T-cell (primary cell): ENCODE measurements at places on chromosomes 6 and 20. TPM values are rescaled to one million over a fixed set of nuclear protein-coding genes. Genes with fewer than 3 reads are reported as not detected.

The TOX2 gene
- 0.38 TPM for total RNA-seq

DNA sequence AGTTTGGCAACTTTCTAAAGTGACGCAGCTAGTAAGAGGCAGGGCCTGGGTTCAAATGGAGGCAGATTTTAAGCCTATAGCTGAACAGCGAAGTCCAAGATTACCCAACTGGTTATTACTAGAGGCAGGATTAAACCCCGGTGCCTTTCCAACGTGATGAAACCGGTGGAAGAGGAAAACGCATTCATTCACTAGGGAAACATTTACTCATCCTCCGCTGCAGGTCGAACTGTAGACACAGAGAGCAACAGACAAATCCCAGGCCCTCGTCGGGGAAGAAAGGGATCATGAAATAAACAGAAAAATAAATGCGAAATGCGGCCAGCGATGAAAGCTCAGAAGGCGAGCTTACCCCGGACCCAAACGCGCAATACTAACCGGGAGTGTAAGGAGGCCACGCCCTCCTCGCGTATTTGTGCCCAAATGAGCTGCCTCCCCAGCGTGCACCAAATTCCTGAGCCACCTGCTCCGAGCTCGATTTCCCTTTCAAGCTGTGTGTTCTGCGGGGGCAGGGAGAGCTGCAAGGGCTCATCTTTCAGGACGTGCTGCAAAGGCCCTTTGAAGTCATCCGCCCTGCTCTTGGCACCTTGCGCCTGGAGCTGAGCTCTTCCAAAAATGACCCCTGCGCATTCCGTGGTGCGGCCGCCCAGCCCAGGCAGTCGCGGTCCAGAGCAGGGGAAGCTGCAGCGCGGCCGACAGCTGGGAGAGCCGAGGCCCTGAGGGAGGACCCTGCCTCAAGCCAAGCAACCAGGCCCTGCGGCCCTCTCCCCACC, 46.9 kb downstream of the PDYN start:
- H3K4me3 ChIP-seq, result no peak overlapping the region
- no peaks in the 10 kb centered on the region for H3K27me3 ChIP-seq
- no peaks in the 10 kb centered on the region for H3K36me3 ChIP-seq
- H3K4me1 ChIP-seq, result no peaks in the 10 kb centered on the region
- no peak overlapping the region for H3K27ac ChIP-seq

The HLA-F gene
- 748 TPM for total RNA-seq

- no peak for DNase-seq
- no peak overlapping the region for H3K27ac ChIP-seq
- H3K4me1 ChIP-seq, result no peaks in the 10 kb centered on the region
- no peak overlapping the region for H3K4me3 ChIP-seq
Observed at GRCh38 chr20:38152175-38152620, 12.9 kb downstream of the TGM2 start.

The E2F1 gene
- total RNA-seq, result 4.6 TPM

The TNFAIP3 gene
- 2,970 TPM for total RNA-seq

GRCh38 chr20:22836211-22836610, 198.9 kb upstream of the SSTR4 start:
- no peaks in the 10 kb centered on the region for H3K36me3 ChIP-seq
- no peaks in the 10 kb centered on the region for H3K27me3 ChIP-seq
- no peak overlapping the region for H3K4me3 ChIP-seq
- no peak for DNase-seq

The OPRM1 gene
- total RNA-seq, result not detected

DNA sequence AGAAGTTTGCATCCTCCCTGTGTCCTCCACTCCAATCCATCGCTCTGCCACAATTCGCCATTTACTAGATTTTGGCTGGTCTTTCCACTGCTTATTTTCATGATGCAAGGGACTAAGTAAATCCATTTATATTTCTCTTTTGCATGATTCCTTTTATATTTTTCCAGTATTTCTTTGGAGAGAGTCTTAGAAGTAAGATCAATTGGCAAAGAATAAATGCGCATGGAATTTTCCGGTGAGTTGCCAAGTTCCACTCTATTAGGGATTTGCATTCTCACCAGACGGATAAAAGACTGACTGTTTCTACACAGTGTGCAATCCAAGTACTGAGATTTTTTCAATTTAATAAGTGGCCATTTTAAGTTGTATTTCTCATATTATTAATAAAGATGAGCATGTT, 91.7 kb upstream of the PHACTR3 start:
- no peak for DNase-seq
- H3K36me3 ChIP-seq, result no peaks in the 10 kb centered on the region
- no peaks in the 10 kb centered on the region for H3K4me1 ChIP-seq
- H3K27ac ChIP-seq, result no peak overlapping the region
- peaks cover 29% of the 10 kb centered on the region for H3K27me3 ChIP-seq

The TFB1M gene
- total RNA-seq, result 30.3 TPM

DNA sequence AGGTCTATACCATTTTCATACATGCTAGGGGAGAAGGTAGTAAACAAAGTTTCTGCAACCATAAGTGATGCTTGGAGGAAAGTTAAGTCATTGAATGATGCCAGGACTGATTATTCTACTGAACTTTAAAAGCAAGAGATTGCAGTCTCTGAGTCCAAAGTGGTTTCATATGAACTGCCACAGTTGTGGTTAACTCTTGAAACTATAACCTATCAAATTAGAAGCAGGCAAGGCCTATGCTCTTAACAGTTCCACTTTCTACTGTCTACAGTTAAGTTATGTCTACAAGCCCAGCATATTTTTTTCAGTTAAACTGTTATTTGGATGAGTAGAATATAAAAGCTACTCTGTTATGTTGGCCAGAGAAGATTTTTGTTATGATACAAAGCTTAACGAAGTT, 326.5 kb upstream of the RUNX2 start:
- no peaks in the 10 kb centered on the region for H3K27me3 ChIP-seq
- H3K27ac ChIP-seq, result peak overlapping the region; percentile 51
- no peak overlapping the region for H3K4me3 ChIP-seq
- no peak for DNase-seq
- H3K4me1 ChIP-seq, result peaks cover 14% of the 10 kb centered on the region

- no peaks in the 10 kb centered on the region for H3K4me1 ChIP-seq
- H3K27ac ChIP-seq, result no peak overlapping the region
- H3K36me3 ChIP-seq, result no peaks in the 10 kb centered on the region
- no peak overlapping the region for H3K4me3 ChIP-seq
- no peak for DNase-seq
- no peaks in the 10 kb centered on the region for H3K27me3 ChIP-seq
Observed at GRCh38 chr6:29097803-29098202, 1.5 kb upstream of the OR2J1 start.

The PTP4A1 gene
- total RNA-seq, result 160 TPM

The BEND6 gene
- total RNA-seq, result not detected

DNA sequence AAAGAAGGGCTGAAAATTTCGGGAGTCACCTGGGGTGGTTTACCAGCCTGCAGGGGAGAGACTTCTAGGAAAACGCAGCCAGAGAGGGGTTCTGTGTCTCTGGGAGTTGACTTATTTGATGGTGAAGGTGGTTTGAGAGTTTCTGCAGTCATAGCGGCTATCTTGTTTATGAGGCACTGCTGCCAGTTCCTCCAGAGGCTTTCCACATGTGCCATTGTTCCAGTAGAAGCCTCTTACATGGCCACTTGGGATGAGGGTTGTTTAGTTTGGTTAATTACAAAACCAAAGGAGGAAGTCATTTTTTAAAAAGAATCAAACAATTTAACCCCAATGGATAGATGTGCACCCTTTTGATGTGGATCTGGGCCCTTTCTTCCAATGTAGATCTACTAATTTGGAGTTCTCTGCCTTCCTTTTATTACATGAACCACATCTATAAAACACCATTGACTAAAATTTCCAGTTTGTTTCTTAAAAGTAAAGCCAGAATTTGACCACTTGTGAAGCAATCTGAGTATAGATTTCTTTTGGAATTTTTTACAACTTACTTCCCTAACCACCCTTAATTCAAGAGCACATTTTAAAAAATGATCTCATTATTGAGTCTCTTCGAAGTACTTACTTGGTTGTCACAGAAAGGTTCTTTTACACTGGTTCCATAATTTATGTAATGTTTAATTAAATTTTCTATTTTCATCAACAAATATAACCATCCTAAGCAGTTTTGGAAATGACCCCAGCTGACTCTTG, 97.6 kb downstream of the TCP11 start:
- peaks cover 8% of the 10 kb centered on the region for H3K36me3 ChIP-seq
- H3K27ac ChIP-seq, result no peak overlapping the region
- no peak for DNase-seq
- H3K4me3 ChIP-seq, result no peak overlapping the region

DNA sequence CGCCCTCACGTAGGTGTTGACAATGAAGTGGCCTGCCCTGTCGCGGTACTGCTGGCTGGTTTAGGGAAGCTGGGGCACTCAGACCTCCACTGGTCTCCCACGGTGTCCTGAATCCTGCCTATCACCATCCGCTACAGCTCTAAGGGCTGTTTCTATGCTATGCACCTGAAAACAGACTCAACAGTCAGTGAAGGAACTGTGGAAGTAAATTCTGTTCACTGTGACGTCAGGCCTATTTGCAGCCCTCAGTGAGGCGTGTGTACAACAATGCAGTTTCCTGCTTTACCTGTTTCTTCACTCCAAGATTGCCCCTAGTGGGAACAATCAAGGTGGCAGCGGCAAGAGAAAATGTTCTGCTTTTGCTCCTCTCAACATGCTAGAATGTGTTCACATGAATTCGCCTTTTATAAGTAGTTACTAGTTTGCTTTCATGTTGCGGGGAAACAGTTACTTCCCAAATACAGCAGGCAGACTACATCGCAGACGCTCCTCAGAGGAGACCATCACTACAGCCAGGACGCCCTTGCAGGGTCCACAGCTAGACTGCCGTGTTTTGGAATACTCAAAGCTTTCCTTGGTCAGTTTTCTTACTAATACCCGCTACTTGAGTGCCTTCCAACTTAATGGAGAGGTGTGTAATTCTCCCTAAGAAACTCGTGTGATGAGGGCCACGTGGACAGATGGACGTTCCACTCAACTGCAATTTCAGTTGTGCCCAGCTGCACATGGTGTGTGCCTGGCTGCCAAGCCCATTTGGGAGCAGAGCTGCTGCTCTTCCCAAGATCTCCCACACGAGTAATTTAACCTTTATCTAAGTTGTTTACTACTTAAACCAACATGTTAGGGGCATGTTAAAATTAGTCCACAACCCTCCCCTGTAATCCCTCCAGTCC, 25.4 kb downstream of the DIDO1 start:
- H3K4me3 ChIP-seq, result no peak overlapping the region
- H3K27me3 ChIP-seq, result no peaks in the 10 kb centered on the region
- peaks cover 51% of the 10 kb centered on the region for H3K36me3 ChIP-seq

- no peaks in the 10 kb centered on the region for H3K36me3 ChIP-seq
- no peaks in the 10 kb centered on the region for H3K27me3 ChIP-seq
- H3K4me1 ChIP-seq, result no peaks in the 10 kb centered on the region
- no peak overlapping the region for H3K4me3 ChIP-seq
Observed at GRCh38 chr20:14599613-14600012, 262.2 kb upstream of the FLRT3 start.

DNA sequence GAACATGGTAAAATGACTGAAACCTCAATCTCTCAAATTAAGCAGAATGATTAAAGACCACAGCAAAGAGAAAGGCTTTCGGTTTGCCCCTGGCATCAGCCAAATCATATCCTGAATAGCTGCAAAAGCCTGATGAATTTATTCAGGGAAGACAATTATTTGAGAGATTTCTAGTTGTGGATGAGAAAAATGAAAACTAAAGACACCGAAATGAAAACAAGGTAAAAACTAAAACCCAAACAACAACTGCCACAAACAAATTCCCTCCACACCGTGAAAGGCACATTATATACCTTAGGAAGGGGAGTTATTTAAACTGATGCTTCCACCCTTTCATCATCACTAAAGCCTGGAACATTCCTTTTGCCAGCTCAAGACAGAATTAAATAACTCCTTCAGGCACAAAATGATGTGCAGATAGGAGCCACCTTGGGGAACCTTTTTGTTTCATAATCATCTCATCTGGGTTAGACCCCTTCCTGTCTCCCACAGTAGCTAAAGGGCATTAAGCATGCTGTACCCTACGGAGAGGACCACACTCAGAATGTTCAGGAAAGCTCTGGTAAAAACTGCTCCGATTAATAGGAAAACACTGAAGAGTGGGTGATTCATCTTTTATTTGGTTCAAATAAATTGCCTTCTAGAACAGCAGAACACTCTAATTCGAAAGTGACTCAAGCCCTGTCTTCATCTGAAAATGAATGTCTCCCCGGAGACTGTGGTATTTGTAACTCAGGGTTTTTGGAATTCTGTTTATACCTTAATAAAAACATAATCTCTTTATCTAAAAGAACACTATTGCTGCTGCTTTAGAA, 9.1 kb upstream of the ANKRD60 start:
- no peak for DNase-seq
- peak overlapping the region; percentile 61 for H3K4me3 ChIP-seq
- peaks cover 3% of the 10 kb centered on the region for H3K27me3 ChIP-seq
- H3K36me3 ChIP-seq, result no peaks in the 10 kb centered on the region
- H3K27ac ChIP-seq, result peak overlapping the region; percentile 7

DNA sequence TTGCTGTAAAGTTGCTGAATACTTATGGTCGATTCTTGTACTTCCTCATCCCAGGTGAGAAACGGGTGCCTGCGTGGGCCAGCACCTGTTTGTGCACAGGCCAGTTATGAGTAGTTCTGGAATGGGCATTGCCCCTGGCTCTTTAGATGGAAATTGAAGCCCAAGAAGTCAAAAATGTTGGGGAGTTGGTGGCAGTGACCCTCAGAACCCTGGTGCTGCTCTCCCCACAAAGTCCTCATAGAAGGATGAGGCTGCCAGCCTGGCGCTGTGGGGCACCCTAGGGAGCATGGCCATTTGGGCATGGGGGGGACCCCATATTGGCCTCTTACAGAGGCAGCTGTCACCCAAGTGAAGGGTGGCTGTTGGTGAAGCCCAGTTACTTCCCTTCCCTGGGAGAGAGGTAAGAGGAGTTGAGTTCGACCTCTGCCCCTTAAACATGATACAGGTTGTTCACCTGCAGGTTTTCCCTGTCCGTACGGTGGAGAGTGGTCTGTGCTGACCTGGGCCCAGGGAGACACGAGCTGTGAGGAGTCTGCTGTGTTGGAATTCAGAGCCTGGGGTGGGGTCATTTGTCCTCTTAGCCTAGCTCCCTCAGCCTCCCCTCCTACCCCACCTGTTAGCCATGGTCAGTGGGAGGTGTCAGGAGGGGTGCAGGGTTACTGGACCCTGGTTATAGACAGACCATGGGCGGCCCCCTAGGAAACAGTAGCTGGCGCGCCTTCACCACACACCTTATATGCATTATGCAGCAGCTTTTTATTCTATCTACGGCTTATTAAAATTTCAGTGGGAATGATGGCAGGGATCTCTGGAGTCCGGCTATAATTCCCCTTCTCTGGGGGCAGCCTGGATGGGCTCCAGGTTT, 4.9 kb downstream of the HMGA1 start:
- DNase-seq, result no peak
- H3K27ac ChIP-seq, result no peak overlapping the region
- H3K27me3 ChIP-seq, result no peaks in the 10 kb centered on the region
- H3K4me1 ChIP-seq, result peaks cover 49% of the 10 kb centered on the region

- peaks cover 4% of the 10 kb centered on the region for H3K36me3 ChIP-seq
- no peaks in the 10 kb centered on the region for H3K27me3 ChIP-seq
- no peak for DNase-seq
Observed at GRCh38 chr6:42199106-42199981, 4.6 kb upstream of the GUCA1B start.

GRCh38 chr6:139944131-139944530, 569.7 kb upstream of the CITED2 start:
- H3K27me3 ChIP-seq, result no peaks in the 10 kb centered on the region
- no peaks in the 10 kb centered on the region for H3K4me1 ChIP-seq
- H3K36me3 ChIP-seq, result no peaks in the 10 kb centered on the region
- no peak overlapping the region for H3K4me3 ChIP-seq
- H3K27ac ChIP-seq, result no peak overlapping the region
